Thoracic aorta (tissue), 2 donors: ENCODE measurements at places on chromosomes 2 and 18. TPM values are rescaled to one million over a fixed set of nuclear protein-coding genes. Genes with fewer than 3 reads are reported as not detected.
A peak's percentile ranks its signal among the peaks of the same experiment; 100 is the strongest.

The CASP10 gene
- 12.3 TPM for total RNA-seq

The NCKAP5 gene
- total RNA-seq: 1.2 TPM

The NT5DC4 gene
- total RNA-seq: not detected

The ICA1L gene
- 13.7 TPM for total RNA-seq

The FAM110C gene
- total RNA-seq: 4.9 TPM

The EVA1A gene
- total RNA-seq: 1.1 TPM

The IGFBP5 gene
- 482 TPM for total RNA-seq

- H3K4me1 ChIP-seq: no peaks in the 10 kb centered on the region
- H3K4me3 ChIP-seq: no peak overlapping the region
- H3K27me3 ChIP-seq: no peaks in the 10 kb centered on the region
- no peak overlapping the region for H3K27ac ChIP-seq
- DNase-seq: no peak
- H3K36me3 ChIP-seq: no peaks in the 10 kb centered on the region
These were observed 150.6 kb upstream of the COPS8 start for GRCh38 chr2:236935083-236935482.

DNA sequence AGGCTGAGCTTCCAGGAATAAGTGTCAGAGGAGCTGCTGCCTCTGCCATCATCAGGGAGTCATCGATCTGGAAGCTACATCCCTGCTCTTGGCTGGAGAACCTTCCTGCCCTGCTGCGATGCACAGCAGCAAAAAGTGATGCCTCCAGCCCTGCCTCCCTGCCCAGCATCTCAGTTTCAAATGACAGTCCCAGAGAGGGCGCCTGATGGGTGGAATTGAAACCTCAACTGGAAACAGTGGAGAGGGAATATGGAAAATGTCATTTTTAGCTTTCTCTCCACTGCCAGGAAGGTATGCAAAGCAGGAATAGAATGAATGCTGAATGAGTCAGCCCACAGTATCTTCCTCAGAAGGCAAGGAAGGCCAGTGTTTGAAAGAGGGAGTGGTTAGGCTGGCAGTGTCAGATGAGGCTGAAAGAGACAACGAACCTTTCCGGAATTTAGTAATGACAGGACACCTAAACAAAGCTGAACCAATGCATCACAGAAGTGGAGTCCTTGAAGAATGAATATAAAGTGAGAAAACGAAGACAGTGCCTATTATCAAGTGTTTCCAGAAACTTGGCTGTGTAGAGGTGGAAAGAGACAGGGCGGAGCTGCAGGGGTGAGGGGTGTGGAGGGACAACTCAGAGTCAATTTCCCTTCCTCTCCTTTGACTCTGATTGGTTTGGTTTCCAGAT is 153.9 kb upstream of the NDUFV2 start:
- no peak for DNase-seq
- H3K27ac ChIP-seq: no peak overlapping the region
- H3K27me3 ChIP-seq: no peaks in the 10 kb centered on the region
- no peaks in the 10 kb centered on the region for H3K36me3 ChIP-seq
- H3K4me1 ChIP-seq: no peaks in the 10 kb centered on the region

DNA sequence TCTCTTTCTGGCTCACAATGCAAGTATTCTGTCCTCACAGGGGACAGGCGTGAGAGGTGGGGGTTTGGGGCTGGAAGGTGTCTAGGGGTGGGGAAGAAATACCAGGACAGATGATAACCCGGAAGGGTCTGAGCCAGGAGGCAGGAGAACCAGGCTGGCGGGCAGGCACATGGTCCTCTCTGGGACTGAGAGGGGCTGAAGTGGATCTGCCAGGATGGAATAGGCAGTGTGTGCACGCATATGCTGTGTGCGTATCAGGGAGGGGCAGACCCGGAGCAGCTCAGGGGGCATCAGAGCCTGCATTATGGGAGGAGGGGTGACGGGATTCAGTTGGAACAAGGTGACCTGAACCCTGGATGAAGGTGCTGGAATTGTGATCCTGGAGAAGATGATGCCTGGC is 157.3 kb downstream of the DYSF start:
- no peak overlapping the region for H3K27ac ChIP-seq
- no peak overlapping the region for H3K4me3 ChIP-seq
- no peaks in the 10 kb centered on the region for H3K27me3 ChIP-seq
- H3K36me3 ChIP-seq: no peaks in the 10 kb centered on the region
- peaks cover 24% of the 10 kb centered on the region for H3K4me1 ChIP-seq
- no peak for DNase-seq

GRCh38 chr2:224948005-224948404 is 94.3 kb downstream of the DOCK10 start:
- peaks cover 41% of the 10 kb centered on the region for H3K4me1 ChIP-seq
- H3K4me3 ChIP-seq: no peak overlapping the region
- H3K36me3 ChIP-seq: no peaks in the 10 kb centered on the region
- DNase-seq: no peak
- no peak overlapping the region for H3K27ac ChIP-seq

GRCh38 chr2:6639929-6640620 is 225.6 kb downstream of the CMPK2 start:
- DNase-seq: no peak
- H3K36me3 ChIP-seq: no peaks in the 10 kb centered on the region
- H3K4me3 ChIP-seq: no peak overlapping the region
- H3K27ac ChIP-seq: no peak overlapping the region
- no peaks in the 10 kb centered on the region for H3K4me1 ChIP-seq

DNA sequence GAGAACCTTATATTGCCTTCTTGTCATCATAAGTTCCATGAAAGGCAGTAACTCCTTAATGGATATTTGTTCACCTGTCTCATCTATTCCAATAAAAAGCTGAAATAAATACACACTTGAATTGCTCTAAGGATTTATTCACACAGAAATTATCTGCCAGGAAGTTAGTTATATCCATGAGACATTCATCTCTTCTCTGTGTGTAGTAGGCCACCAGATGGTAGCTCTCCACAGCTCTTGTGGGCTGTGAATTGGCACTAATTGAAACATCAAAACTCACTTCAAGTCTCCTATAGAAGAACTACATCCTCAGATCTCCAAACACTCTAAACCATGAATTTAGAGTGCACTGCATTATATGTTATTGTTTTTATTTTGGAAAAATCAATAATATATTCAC is 189.6 kb downstream of the DSC3 start:
- H3K27me3 ChIP-seq: no peaks in the 10 kb centered on the region
- H3K27ac ChIP-seq: no peak overlapping the region
- no peaks in the 10 kb centered on the region for H3K4me1 ChIP-seq
- no peak overlapping the region for H3K4me3 ChIP-seq
- no peak for DNase-seq

DNA sequence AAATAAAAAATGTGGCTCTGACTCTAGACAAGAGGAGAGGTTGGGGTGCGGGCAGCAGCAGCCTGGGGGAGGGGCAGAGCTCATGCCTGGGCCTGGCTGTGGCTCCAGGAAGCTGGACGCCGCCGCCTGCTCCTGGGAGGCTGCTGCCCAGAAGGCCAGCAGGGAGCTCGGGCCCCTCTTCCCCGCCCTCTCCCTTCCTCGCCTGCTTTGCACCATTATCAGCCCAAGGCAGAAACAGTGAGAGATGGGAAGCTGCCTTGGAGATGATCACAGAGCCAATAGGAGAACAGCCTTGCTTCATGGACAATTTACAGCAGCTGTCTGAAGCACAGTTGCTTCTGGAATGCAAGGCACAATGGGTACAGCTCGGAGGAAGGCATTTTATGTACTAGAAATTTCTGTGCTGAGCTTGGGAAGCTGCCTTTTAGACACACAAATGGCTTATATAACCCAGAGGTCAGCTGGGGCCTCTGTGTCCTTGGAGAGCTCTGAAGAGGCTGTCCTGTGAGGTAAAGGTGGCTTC is 55.3 kb upstream of the AFF3 start:
- DNase-seq: no peak
- H3K27me3 ChIP-seq: no peaks in the 10 kb centered on the region
- no peaks in the 10 kb centered on the region for H3K36me3 ChIP-seq
- peak overlapping the region; percentile 90 for H3K27ac ChIP-seq

GRCh38 chr2:12727065-12727464 is 10.3 kb downstream of the TRIB2 start:
- H3K4me1 ChIP-seq: peaks cover 19% of the 10 kb centered on the region
- H3K36me3 ChIP-seq: peaks cover 5% of the 10 kb centered on the region
- H3K27ac ChIP-seq: no peak overlapping the region
- H3K4me3 ChIP-seq: no peak overlapping the region
- DNase-seq: no peak

- DNase-seq: no peak
- no peak overlapping the region for H3K27ac ChIP-seq
- peaks cover 56% of the 10 kb centered on the region for H3K4me1 ChIP-seq
- H3K4me3 ChIP-seq: no peak overlapping the region
- no peaks in the 10 kb centered on the region for H3K36me3 ChIP-seq
These were observed 13.3 kb downstream of the RAB1A start for GRCh38 chr2:65116645-65117044.

GRCh38 chr2:171387052-171387451 is 46.7 kb downstream of the METTL8 start:
- H3K4me1 ChIP-seq: peaks cover 3% of the 10 kb centered on the region
- H3K27ac ChIP-seq: no peak overlapping the region
- no peak for DNase-seq
- H3K36me3 ChIP-seq: no peaks in the 10 kb centered on the region
- no peak overlapping the region for H3K4me3 ChIP-seq

GRCh38 chr18:46439037-46439436 is 218.0 kb downstream of the LOXHD1 start:
- no peaks in the 10 kb centered on the region for H3K4me1 ChIP-seq
- H3K27me3 ChIP-seq: no peaks in the 10 kb centered on the region
- no peak overlapping the region for H3K4me3 ChIP-seq
- no peak overlapping the region for H3K27ac ChIP-seq

GRCh38 chr2:132991471-132992045 is 321.6 kb upstream of the LYPD1 start:
- H3K36me3 ChIP-seq: no peaks in the 10 kb centered on the region
- no peaks in the 10 kb centered on the region for H3K27me3 ChIP-seq
- DNase-seq: no peak
- no peaks in the 10 kb centered on the region for H3K4me1 ChIP-seq
- no peak overlapping the region for H3K4me3 ChIP-seq

GRCh38 chr2:239365782-239366435 is 34.9 kb downstream of the HDAC4 start:
- no peaks in the 10 kb centered on the region for H3K27me3 ChIP-seq
- no peak for DNase-seq
- H3K4me1 ChIP-seq: no peaks in the 10 kb centered on the region
- no peaks in the 10 kb centered on the region for H3K36me3 ChIP-seq
- no peak overlapping the region for H3K4me3 ChIP-seq
- H3K27ac ChIP-seq: no peak overlapping the region

DNA sequence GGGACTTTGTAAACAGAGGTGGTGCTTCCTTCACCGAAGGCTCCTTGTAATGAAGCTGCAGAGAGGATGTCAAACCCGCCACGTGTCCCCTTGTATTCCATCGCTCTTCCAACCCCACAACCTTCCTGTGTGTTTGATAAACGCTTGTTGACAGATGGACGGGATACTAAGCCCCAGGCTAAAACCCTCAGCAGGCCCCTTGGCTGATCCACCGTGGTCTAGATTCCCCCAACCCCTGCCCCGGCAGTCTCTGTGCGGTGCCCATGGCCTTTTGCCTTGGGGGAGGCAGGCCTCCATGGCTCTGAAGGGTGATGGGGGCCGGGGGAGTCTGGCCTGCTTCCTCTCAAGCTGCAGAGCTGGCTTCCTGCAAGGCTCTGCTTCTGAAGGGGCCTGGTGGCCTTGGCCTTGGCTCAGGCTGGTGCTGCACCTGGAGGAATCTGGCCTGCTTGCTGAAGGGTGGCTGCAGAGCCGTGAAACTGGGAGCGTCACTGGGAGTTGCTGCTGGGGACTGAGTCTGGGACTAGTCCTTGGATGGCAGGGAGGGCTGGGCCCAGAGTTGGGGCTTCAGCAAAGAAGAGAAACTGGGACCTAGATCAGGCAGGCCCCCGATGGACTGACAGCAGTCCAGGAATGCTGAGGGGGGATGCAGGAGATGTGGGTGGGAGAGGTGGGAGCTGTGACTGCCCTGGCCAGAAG is 9.6 kb upstream of the NTSR2 start:
- DNase-seq: no peak
- no peak overlapping the region for H3K27ac ChIP-seq
- no peaks in the 10 kb centered on the region for H3K27me3 ChIP-seq
- H3K36me3 ChIP-seq: no peaks in the 10 kb centered on the region

GRCh38 chr18:40708726-40709125 is 1246.3 kb upstream of the PIK3C3 start:
- no peaks in the 10 kb centered on the region for H3K27me3 ChIP-seq
- no peak overlapping the region for H3K27ac ChIP-seq
- no peaks in the 10 kb centered on the region for H3K4me1 ChIP-seq
- no peaks in the 10 kb centered on the region for H3K36me3 ChIP-seq

GRCh38 chr18:13070460-13070859 is 79.3 kb downstream of the CEP192 start:
- DNase-seq: no peak
- no peak overlapping the region for H3K27ac ChIP-seq
- H3K36me3 ChIP-seq: peaks cover 26% of the 10 kb centered on the region
- H3K4me3 ChIP-seq: no peak overlapping the region

DNA sequence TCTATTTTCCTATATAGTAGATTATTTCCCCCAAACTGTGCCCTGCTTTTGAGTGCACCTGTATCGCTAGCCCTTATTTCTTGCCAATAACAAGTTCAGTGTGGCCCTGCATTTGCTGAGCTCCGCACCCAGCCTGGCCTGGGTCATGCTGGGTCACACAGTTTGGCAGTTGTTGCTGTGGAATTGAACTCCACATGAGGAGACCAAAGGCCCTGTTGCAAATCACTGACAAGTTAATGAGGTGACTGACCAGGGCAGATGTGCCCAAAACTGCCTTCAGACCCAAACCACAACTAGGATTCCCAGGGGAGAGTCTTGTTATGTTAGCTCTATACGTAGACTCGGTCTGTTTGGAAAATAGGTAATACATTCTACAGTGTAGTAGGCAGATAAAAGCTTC is 31.0 kb downstream of the COL4A4 start:
- H3K27ac ChIP-seq: no peak overlapping the region
- no peak overlapping the region for H3K4me3 ChIP-seq
- no peaks in the 10 kb centered on the region for H3K4me1 ChIP-seq
- no peak for DNase-seq
- H3K36me3 ChIP-seq: no peaks in the 10 kb centered on the region

DNA sequence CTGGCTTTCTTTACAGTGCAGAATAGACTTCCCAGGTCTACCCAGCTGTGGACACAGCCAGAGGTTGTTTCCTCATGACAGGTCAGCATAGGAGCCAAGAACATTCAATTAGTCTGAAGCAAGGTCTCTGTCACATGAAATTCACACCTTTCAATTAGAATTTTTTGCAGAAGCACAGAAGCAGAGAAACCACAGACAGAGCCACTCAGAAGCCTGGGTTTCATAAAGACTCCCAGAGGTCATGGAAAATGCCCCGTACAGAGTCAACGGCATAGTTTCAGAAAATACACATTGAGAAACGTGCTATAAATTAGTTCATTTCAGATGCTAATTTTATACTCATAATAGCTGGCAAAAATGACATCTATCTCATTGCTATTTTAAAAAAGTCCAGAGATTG is 87.0 kb upstream of the TMEM200C start:
- no peaks in the 10 kb centered on the region for H3K36me3 ChIP-seq
- H3K4me1 ChIP-seq: no peaks in the 10 kb centered on the region
- DNase-seq: no peak
- no peak overlapping the region for H3K27ac ChIP-seq
- H3K4me3 ChIP-seq: no peak overlapping the region
